Tongue (tissue), 3 donors: ENCODE measurements at places on chromosomes 5 and 9. TPM values are rescaled to one million over a fixed set of nuclear protein-coding genes. Genes with fewer than 3 reads are reported as not detected.

FAXDC2 gene
- 18.9 TPM for total RNA-seq

VCP gene
- 201 TPM for total RNA-seq

SARDH gene
- total RNA-seq = 8.0 TPM

KCNN2 gene
- total RNA-seq = 15.6 TPM

SPARC gene
- 1,607 TPM for total RNA-seq

NELFB gene
- total RNA-seq = 50.9 TPM

RXRA gene
- 30.3 TPM for total RNA-seq

IFNK gene
- not detected for total RNA-seq

SLC6A3 gene
- 0.10 TPM for total RNA-seq

DYNC2I2 gene
- total RNA-seq = 37.0 TPM

SOX30 gene
- total RNA-seq = 0.10 TPM

PTPN3 gene
- total RNA-seq = 5.9 TPM

SH3RF2 gene
- total RNA-seq = 14.3 TPM

PCDHGA8 gene
- 3.0 TPM for total RNA-seq

TERT gene
- 0.21 TPM for total RNA-seq

C5orf52 gene
- total RNA-seq = not detected

TMC1 gene
- total RNA-seq = 0.62 TPM

RLN2 gene
- not detected for total RNA-seq

PCDHA9 gene
- 0.10 TPM for total RNA-seq

GAS1 gene
- total RNA-seq = 142 TPM

NR5A1 gene
- total RNA-seq = not detected

CAMK2A gene
- 42.6 TPM for total RNA-seq

FOXD4L4 gene
- not detected for total RNA-seq

TRIO gene
- 188 TPM for total RNA-seq

MORN5 gene
- total RNA-seq = not detected

ZFP2 gene
- 2.9 TPM for total RNA-seq

STING1 gene
- total RNA-seq = 38.9 TPM

SPATA9 gene
- total RNA-seq = not detected

MCTP1 gene
- total RNA-seq = 41.4 TPM

TCF7 gene
- total RNA-seq = 0.82 TPM

PLAA gene
- total RNA-seq = 39.9 TPM

LTC4S gene
- total RNA-seq = not detected

MAP1B gene
- 116 TPM for total RNA-seq

C1QTNF3 gene
- total RNA-seq = 122 TPM

PROB1 gene
- 30.6 TPM for total RNA-seq

PTGES gene
- total RNA-seq = 7.5 TPM

RNF208 gene
- total RNA-seq = not detected

CKMT2 gene
- total RNA-seq = 287 TPM

MACROH2A1 gene
- total RNA-seq = 218 TPM

ADRB2 gene
- total RNA-seq = 20.9 TPM

SOHLH1 gene
- total RNA-seq = not detected

CCL27 gene
- not detected for total RNA-seq

TTC16 gene
- total RNA-seq = not detected

WNT8A gene
- not detected for total RNA-seq

HSPA5 gene
- total RNA-seq = 122 TPM

C9orf43 gene
- 0.92 TPM for total RNA-seq

HTR4 gene
- not detected for total RNA-seq

RIGI gene
- total RNA-seq = 8.5 TPM

CLPTM1L gene
- 85.3 TPM for total RNA-seq

HMGCR gene
- 75.3 TPM for total RNA-seq

ELOVL7 gene
- total RNA-seq = 4.7 TPM

PLAC8L1 gene
- not detected for total RNA-seq

ELAVL2 gene
- total RNA-seq = 1.8 TPM

HAVCR2 gene
- 2.8 TPM for total RNA-seq

C9orf153 gene
- total RNA-seq = not detected

GOLPH3 gene
- total RNA-seq = 64.6 TPM

CDC25C gene
- total RNA-seq = 4.4 TPM
